ENCODE measurements at places on chromosomes 3 and 15.

- DNase-seq, result no peak
These were observed 37.5 kb downstream of the LPP start for GRCh38 chr3:188191460-188191859.

- DNase-seq, result no peak
These were observed 68.6 kb downstream of the ITGA11 start for GRCh38 chr15:68363353-68363752.

- no peak for DNase-seq
These were observed 21.6 kb downstream of the LIMD1 start for GRCh38 chr3:45616158-45616557.

- DNase-seq, result no peak
These were observed 518.7 kb downstream of the MCTP2 start for GRCh38 chr15:94749811-94750617.

All from GM13977 (cell line).